Osteocyte (in vitro differentiated cells): ENCODE measurements at places on chromosomes 7 and 10. TPM values are rescaled to one million over a fixed set of nuclear protein-coding genes. Genes with fewer than 3 reads are reported as not detected.
A peak's percentile ranks its signal among the peaks of the same experiment; 100 is the strongest.

- DNase-seq: no peak
These were observed 52.6 kb upstream of the SMNDC1 start for GRCh38 chr10:110357252-110357780.

DNA sequence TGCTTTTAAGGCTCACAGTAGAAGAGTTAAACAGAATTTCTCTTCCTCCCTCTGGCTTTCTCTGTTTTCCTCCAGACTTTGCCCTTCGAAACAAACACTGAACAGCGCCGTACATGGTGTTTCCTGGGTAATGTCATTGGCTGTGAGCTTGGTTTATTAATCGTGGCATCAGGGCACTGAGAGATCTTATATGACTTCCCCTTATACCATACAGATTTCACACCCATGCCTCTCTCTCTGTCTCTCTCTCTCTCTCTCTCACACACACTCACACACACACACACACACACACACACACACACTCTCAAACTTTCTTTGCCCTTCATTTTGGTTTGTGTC is 195.5 kb downstream of the CREB5 start:
- DNase-seq: no peak

- no peak for DNase-seq
These were observed 11.9 kb upstream of the HABP2 start for GRCh38 chr10:113540845-113541548.

GRCh38 chr10:106930751-106931150 is 233.8 kb downstream of the SORCS1 start:
- DNase-seq: no peak

DNA sequence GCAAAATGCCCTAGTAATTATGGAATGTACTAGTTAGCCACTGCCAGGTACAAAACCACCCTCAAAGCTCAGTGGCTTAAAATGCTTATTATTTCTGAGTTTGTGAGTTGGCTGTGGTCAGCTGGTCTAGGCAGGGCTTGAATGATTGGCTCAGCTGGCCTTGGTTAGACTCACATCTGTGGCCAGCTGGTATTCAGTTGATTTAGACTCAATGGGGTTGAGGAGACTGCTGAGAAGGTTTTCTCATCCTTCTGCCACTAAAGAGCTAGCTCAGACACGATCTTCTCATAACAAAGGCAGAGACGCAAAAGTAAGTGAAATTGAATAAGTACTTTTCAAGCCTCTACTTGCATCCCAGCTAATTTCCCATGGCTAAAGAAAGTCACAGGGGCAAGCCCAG is 57.1 kb upstream of the CYP2C18 start:
- DNase-seq: no peak

DNA sequence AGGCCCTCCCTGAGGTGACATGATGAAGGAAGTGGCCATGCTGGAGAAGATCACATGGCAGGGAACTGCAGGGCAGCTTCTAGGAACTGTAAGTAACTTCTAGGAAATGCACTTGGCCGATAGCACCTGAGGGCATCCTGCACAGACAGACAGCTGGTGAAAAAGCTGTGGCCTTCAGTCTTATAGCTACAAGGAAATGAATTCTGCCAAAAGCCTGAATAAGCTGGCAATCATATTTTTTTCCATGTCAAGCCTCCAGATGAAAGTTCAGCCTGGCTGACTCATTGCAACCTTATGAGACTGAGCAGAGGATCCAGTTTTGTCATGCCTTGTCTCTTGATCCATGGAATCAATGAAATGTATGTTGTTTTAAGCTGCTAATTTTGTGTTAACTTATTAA is 91.1 kb upstream of the CACNA2D1 start:
- DNase-seq: no peak

GRCh38 chr10:16520900-16521299 is 779 bp downstream of the C1QL3 start:
- no peak for DNase-seq

DNA sequence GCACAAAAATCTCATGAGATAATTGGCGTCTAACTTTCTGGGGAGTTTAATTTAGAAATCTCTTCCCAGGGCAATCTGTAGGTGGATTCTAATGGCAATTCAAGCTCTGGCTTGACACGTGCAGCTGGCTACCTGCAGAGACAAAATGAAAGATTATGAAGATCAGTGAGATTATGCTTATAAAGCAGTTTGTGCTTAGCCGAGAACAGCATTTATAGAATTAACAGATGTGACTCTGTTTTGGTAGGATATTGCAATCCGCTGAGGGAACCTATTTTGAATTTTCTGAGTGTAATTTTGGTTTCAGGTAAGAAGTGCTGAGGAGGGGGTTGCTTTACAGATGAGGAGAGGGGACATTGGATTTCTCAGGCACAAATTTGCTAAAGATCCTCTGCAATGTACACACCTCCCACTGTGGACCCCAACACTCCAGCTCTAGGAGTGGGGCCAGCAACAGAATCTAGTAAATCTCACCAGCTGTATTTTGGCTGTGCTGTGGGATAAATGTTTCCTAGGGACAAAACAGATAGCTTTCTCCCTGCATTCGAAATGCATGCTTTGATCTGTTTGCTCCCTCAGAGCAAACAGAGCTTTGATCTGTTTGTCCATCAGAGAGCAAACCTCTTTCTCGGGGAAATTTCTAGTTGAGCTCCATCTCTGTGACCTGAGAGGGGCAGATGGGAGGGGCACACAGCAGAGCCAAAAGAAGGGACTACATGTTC is 7.4 kb downstream of the GJD4 start:
- DNase-seq: no peak

GRCh38 chr10:103472005-103472404 is 7.0 kb downstream of the CALHM3 start:
- DNase-seq: no peak

GRCh38 chr7:17689361-17689902 is 250.9 kb downstream of the SNX13 start:
- no peak for DNase-seq

- no peak for DNase-seq
These were observed 4.6 kb downstream of the BRI3 start for GRCh38 chr7:98286093-98286539.

DNA sequence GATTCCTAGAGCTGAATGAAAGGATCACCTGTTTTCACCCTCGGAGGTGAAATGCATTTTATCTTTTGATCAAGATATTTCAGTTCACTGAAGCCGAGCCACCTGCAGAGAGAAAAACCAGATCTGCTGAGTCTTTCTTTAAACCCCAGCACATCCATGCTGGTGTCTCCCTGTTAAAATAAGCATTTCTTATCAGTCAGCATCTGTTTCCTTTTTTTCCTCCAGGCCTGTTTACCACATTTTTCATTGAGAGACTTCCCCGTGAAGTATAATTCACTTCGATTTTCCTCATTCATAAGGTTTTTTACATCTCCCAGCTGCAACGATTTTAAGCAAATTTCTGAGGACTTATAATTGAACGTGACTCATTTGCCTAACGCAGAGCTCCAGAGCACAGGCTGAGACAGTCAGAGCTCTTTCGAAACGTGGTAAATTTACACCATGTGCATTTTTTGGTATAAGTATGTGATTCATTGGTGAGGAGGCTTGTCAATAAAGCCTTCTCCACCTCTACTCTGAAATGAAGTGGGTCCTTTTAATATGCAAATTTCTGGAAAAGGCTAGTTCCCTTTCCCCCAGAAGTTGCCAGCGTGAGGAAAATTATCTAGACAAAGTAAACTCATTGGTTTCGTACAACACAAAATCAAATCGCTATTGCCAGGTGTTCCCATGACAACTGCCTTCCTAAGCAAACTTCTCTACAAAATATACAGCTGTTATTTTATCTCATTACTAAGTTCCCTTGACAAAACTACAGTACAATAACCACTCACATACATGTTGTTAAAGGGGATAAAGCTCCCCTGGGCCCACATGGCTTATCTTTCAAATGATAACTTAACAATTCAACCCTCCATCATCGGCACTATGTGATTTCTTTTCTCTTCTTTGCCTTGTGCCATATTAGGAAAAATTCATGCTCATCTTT is 374.8 kb upstream of the AKR1E2 start:
- DNase-seq: no peak

- DNase-seq: no peak
These were observed 65.5 kb downstream of the SPAG6 start for GRCh38 chr10:22410846-22411245.

- peak; percentile 17 for DNase-seq
These were observed 146.7 kb upstream of the KLF14 start for GRCh38 chr7:130880668-130881067.

DNA sequence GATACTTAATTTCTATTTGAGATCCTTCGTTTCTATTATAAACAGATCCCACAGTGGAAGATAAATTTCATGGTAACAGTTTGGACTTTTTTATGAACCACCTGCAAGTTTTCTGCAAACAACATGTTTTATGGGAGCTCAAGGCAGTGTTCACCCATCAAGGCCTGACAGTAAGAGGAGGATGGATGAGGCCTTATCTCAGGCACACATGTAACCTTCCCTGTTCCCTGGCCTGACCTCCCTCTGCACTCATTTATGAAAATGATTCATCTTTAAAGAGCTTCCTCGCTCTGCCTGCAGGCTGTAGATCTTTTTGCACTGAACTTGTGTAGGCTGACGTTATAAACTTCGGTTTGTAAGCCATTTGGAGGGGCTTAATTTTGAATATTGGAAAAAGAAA is 500.1 kb downstream of the GATA3 start:
- DNase-seq: no peak

GRCh38 chr7:30322271-30323005 is 38.0 kb downstream of the ZNRF2 start:
- no peak for DNase-seq

- DNase-seq: no peak
These were observed 316.6 kb upstream of the ZNF32 start for GRCh38 chr10:43965033-43965917.

DNA sequence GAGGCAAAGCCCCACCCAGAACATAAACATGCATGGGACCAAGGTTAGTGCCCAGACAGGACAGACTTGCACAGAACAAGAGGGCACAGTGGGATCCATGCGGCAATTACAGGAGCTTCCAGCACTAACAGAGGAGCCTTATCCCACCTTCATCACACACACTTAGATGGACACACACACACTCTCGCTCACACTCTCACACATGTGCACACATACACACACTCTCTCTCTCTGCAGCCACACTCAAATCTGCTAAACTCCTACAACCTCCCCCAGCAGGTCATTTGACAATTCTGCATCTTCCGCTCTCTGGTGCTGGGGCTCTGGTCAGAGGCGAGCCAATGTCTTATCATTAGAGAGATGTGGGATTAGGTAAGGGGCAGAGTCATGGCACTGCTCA is 120.5 kb downstream of the UBE2H start:
- DNase-seq: no peak

DNA sequence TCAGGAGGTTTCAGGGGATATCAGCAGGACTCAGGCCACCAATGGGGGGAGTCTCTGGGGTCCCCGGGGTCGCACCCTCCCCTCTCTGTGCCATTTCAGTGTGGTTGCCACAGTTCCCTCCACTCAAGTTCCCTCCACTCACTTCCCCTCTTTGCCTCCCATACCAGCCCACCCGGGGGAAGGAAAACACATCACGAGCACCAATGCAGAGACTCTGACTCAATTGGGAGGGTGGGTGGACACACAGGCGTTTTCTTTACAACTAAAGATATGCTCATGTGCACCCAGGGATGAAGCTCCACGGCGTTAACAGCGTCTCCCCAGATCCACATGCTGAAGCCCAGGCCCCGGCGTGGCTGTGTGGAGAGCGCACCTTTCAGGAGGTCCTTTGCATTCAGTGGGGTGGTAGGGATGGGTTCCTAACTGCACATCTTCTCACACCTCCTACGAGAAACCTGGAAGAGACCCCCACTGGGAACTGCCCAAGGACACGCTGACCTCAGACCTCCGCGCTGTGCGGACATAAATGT is 254.1 kb downstream of the ZMYND11 start:
- DNase-seq: no peak

DNA sequence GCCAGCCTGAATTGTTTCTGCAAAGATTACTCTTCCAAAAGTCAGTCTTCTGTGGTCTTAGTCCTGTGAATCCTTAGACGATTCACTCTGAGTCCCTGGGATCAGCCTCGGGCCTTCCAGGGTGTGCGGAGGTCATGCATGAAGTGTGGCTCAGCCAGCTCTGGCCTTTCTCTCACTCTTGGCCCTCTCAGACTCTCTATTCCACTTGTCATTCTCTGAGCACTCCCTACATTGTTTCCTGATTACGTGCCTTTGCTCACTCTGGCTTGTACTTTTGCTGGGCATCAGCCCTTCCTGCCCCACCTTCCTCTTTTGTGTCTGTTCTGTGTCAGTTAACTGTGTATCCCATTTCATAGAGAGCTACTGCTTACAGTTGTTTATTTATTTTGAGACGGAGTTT is 36.0 kb downstream of the CCNY start:
- no peak for DNase-seq

DNA sequence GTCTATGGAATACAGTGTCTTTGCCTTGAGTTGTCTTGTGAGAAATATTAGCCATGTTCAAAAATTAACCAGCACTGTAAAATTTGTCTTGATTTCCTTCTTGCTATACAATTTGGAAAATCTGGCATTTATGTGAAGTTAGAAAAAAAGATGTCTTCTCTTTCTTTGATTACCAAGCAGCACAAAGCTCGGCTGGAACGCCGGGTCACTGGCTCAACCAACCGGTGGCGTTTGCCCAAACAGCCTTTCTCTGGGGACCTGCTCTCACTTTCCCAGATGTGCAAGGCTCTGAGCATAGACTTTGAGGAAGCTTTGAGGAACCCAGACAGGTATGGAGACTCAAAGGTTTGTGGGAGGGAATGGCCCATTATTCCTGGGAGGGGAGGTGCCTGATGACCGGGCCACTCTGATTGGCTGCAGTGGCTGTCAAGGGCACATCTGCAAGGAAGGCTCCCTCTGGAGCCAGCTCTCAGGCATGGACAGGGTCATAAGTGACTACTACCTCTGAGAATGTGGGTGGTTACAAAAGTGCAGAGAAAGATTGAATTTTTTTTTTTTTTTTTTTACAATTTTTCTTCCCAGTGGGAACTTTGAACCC is 5.6 kb downstream of the BTBD16 start:
- no peak for DNase-seq

- no peak for DNase-seq
These were observed 52.0 kb downstream of the REEP3 start for GRCh38 chr10:63573068-63573697.

DNA sequence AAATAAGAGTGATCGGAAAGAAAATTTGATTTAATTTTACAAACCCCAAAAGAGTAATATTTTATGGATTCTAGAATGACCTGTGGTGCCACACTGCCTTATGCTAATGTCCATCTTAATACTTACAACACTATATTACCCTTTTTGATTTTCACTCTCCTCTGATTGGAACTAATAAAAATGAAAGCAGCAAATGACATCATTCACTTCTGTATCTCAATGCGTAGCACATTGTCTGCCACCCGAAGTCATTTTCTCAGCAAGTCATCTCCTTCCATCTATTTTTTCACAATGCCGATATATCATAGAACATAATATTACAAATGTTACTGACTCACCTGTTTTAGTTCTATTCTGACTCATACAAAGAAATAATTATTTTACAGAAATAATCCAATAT is 127.5 kb upstream of the PCLO start:
- DNase-seq: no peak

GRCh38 chr7:95687759-95688343 is 84.5 kb upstream of the DYNC1I1 start:
- DNase-seq: no peak

Gene HABP2
- total RNA-seq: 0.11 and 0.18 TPM in 2 replicates

Gene CCL26
- total RNA-seq: not detected in 2 replicates

Gene MRLN
- not detected in 2 replicates for total RNA-seq

Gene ADIRF
- not detected in 2 replicates for total RNA-seq

Gene SMKR1
- not detected in 2 replicates for total RNA-seq

Gene MKI67
- 19.3 and 25.1 TPM in 2 replicates for total RNA-seq

Gene SORBS1
- total RNA-seq: 1.7 TPM in 2 replicates

Gene SORCS1
- total RNA-seq: 0.13 TPM in 1 of 2 replicates, not detected in the other

Gene FAM20C
- 132 and 143 TPM in 2 replicates for total RNA-seq

Gene PNPLA8
- 27.1 and 29.5 TPM in 2 replicates for total RNA-seq

Gene MCU
- total RNA-seq: 29.4 and 31.4 TPM in 2 replicates

Gene TNS3
- 93.8 and 103 TPM in 2 replicates for total RNA-seq
